ENCODE measurements at places on chromosomes 1 and 21.

DNA sequence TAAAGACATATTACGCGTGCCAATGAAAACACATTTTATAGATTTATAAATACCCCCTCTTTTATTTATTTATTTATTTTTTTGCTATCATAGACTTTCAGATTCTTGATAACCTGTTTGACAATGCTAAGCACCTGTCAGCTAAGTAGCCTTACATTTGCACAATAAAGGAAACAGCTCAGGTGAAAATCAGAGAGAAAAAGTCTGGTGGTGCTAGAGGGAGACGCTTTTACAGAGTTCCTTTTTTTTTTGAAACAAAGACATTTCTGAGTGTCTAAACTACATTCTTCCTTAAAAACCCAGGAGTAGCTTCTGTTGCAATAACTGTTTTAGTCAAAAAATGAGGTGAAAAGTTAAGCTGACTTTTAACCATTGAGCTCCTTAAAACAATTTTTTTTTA, 1611.6 kb downstream of the NCAM2 start:
- no peak for DNase-seq

GRCh38 chr1:240526312-240526711, 85.6 kb downstream of the GREM2 start:
- DNase-seq = no peak

GRCh38 chr1:207495801-207496792, at the start of gene CR1:
TSS of gene CR1 (plus strand) at chr1:207496157. CDS start at chr1:207496268, 111 bp downstream.
- DNase-seq = no peak

DNA sequence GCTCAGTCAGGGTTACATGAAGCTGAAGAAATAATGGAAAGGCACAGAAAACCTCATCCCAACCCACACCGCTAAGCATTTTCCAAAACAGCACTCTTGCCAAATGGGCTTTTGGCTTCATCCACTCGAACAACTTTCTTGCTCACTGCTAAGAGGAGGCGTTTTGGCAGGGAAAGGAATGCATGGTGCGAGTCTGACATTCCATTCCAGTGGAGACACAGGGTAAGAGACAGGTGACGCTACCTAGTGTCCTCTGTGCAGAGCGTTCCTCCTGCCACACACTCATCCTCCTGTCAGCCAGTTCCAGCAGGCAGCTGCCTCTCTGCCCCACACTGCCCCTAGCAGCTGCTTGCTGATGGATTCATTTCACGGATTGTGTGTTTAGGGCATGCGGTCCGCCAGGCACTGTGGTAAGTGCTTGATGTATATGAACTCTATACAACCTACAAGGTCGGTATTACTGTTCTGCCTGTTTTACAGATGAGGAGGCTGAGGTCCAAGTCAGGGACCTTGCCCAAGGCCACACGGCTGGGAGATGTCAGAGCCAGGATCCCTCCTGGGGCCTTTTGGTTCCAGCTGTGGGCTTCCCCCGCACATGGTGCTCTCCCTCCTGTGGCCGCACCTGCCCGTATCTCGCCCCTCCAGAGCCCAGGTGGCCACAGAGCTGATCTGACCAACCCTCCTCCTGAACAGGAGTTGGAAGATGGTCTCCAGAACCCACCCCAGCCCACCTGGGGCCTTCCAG, 25.7 kb upstream of the BACE2 start:
- no peak for DNase-seq

GRCh38 chr1:87730274-87731216, 401.9 kb downstream of the LMO4 start:
- no peak for DNase-seq

GRCh38 chr1:164571333-164571732, 12.3 kb downstream of the PBX1 start:
- no peak for DNase-seq

DNA sequence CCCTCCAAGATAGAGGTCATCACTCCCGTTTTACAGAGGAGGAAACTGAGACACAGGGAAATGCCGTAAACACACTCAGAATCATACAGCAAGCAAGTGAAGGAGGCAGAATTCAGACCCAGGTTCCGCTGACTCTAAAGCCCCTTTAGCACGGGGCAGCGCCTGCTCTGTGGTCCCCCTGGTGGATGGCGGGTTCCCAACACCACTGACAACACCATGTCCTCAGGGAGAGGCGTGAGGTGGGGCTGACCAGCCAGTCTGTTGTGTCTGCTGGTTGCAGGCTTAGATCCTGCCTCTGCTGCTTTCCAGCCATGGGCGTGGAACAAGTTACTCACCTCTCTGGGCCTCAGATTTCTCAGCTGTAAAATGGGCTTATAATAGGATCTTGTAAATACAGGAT, 617.3 kb downstream of the MATN1 start:
- DNase-seq = peak; percentile 35

DNA sequence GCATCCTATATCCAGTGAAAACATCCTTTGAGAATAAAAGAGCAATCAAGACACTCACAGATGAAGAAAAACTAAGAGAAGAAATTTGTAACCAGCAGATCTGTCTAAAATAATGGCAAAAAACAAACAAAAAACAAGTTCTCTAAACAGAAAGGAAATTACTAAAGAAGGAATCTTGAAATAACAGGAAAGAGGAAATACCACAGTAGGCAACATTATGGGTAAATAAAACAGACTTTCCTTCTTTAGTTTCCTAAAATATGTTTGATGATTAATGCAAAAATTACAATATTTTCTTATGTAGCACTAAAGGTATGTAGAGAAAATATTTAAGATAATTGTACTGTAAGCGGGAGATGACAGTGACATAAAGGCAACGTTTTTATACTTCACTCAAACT, 23.5 kb downstream of the SLC19A1 start:
- no peak for DNase-seq

DNA sequence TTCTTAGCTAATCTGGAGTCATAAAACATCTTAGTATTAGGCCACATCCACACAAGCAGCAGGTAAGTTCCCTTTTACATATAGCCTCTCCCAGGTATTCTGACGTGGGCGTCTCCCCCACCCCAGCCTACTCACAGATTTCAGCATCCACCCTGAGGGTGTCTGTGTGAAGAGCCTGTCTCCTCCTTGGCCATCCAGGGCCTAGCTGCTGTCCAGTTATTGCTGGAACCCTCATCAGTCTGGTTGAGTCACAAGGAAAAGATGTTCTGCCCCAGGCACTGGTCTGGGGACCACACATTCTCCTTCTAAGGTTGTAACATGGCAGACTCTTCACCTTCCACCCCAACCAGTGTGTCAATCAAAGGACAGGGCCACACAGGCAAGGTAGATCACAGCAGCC, 57.6 kb downstream of the ETS2 start:
- no peak for DNase-seq
